ENCODE measurements at places on chromosomes 12 and 14.

- no peak for DNase-seq
These were observed 7.8 kb downstream of the LRTM2 start for GRCh38 chr12:1827826-1828805.

GRCh38 chr14:75059642-75060041 lies 4.2 kb downstream of the ACYP1 start:
- no peak for DNase-seq

DNA sequence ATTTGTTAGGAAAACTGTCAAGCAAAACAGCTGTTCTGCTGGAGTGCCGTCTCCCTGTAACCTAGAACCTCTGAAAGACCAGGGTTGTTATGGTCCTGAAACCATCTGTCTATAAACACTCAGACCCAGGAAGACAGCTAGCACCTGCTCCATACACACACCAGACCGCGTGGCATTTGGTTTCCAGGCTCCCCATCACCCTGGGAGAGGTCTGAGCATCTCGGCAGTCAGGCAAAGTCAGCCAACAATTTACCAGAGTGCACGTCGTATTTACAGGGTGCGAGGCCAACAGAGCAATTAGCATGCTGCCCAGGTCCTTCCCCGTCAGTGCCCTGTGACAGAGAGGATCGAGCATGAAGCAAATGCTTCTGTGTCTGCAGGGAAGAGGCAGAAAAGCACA lies 272.5 kb downstream of the SLC15A4 start:
- no peak for DNase-seq

GRCh38 chr12:76883811-76884210 lies 5.0 kb upstream of the CSRP2 start:
- no peak for DNase-seq

- peak; percentile 53 for DNase-seq
These were observed 236.9 kb upstream of the SFSWAP start for GRCh38 chr12:131473741-131474709.

GRCh38 chr12:58615576-58615975 lies 304.7 kb downstream of the LRIG3 start:
- no peak for DNase-seq

GRCh38 chr14:77681196-77682157 lies 26.3 kb downstream of the ALKBH1 start:
- DNase-seq = no peak

- DNase-seq = no peak
These were observed 64.9 kb downstream of the FBXO33 start for GRCh38 chr14:39367387-39367751.

- DNase-seq = no peak
These were observed 39.6 kb upstream of the YY1 start for GRCh38 chr14:100199240-100199860.

- no peak for DNase-seq
These were observed 9.6 kb downstream of the XRCC3 start for GRCh38 chr14:103705504-103706284.

DNA sequence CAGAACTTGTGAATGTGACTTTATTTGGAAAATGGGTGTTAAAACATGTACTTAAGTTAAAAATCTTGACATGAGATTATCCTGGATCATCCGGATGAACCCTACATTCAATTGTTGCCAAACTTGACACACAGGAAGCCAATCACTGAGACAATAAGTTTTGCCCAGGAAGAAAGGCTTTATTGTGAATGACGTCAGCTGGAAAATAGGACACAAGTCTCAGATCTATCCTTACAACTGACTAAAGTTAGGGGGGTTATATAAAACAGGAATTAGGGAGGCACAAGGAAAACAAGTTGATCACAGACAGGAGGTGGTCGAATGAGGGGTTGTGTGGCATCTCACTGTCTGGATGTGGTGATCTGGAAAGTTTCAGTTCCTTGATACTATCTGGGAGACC lies 126.9 kb downstream of the TTC8 start:
- DNase-seq = no peak

- DNase-seq = no peak
These were observed 156.6 kb downstream of the DAD1 start for GRCh38 chr14:22432348-22432976.

DNA sequence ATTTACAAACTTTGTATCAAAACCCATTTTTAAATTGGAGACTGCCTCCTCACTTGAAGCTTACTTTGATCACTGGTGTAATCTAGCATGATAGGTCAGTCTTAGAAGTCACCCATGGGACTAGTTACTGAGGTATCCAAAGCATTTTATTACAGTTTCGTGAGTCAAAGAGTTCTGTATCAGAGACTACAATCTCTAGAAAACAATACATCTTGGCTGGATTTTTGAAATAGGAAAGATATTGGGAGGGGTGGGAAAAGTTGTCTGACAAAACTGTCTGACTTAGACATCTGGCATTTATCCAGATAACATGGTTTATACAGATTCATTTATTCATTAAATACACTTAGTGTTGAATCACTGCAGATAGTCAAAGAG lies 173.5 kb upstream of the PDZRN4 start:
- no peak for DNase-seq

DNA sequence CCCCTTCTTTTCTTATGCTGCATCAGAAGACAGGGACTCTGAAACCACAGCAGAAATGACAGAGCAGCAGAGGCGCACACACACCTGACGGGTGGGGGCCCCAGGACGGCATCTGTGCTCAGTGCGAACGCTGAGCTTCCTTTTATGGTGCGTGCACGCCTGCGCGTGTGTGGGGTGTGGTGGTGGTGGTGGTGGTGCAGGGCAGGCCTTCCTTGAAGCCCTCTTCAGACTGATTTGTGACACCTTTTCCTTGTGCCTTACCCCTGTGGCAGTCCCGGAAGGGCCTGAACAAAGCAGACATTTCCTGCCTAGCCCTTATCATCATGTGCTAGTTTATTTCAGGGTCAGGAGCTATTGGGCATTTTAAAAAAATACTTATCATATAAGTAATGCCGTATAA lies 75.7 kb downstream of the TSPAN9 start:
- no peak for DNase-seq

GRCh38 chr12:103558879-103559278 lies 28.2 kb upstream of the STAB2 start:
- no peak for DNase-seq

GRCh38 chr14:42130815-42131214 lies 524.1 kb downstream of the LRFN5 start:
- DNase-seq = no peak

GRCh38 chr12:15982921-15983320 lies 71.8 kb downstream of the DERA start:
- DNase-seq = no peak

DNA sequence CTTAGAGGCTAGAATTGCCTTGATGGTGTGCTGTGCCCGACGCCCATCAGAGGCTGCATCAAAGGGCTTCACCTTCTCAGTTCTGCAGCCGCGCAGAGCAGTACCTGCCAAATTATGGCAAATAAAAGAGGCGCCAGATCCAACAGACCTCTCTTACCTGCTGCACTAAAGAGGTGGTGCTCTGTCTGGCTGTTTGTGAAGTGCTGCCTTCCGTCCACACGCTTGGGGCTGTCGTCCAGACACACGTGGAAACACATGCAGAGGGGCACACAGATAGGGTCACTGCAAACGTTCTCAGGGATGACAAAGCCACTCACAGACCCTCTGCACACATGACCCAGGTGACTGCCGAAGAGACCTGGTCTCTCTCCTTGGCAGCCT lies 617.5 kb downstream of the VRK1 start:
- DNase-seq = no peak

- peak; percentile 73 for DNase-seq
These were observed 93.9 kb upstream of the OVCH1 start for GRCh38 chr12:29591140-29592020.

DNA sequence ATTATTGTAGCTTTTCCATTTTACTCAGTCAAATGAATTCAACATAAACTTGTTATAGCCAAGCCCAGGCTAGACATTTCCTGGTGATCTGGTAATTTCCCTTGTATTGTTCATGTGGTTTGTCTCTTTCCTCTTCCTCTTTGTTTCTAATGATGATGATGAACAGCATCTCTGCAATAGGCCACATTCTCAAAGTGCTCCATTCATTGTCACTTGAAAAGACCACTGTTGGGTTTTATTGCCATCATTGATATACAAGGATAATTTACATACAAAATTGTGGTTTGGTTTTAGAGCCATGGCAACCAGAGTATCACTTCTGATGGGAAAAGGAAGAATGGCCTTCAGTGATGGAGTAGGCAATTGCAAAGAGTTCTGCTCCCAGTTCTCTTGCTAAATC lies 379.3 kb downstream of the RGS6 start:
- no peak for DNase-seq

- DNase-seq = no peak
These were observed 333.9 kb downstream of the CEP128 start for GRCh38 chr14:80607430-80608190.

DNA sequence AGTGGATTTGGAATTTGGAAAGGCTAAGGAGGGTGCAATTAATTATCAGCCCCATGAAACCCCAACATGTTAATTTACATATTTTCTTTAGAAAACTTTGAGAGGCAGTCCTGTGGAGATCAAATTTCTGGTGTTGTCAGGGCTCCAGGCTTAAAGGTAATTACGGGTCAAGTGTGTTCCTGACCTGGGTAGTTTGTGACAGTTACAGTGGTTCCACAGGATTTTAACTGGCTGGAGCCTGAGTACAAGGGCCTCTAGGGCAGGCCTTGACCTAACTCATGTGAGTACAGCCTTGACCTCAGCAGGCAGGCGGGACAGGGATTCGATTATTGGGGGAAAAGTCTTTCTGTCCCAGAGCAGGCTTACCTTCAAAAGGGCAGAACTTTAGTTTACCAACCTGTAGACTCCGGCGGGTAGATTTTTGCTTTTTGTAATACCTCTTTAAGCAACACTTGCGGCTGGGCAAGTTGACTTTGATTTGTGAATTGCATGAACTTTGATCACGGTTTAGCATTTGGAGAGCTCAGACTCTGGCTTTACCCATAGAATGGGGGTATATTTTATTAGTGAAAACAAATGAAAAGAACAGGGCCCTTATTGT lies 8.4 kb upstream of the PPTC7 start:
- no peak for DNase-seq

DNA sequence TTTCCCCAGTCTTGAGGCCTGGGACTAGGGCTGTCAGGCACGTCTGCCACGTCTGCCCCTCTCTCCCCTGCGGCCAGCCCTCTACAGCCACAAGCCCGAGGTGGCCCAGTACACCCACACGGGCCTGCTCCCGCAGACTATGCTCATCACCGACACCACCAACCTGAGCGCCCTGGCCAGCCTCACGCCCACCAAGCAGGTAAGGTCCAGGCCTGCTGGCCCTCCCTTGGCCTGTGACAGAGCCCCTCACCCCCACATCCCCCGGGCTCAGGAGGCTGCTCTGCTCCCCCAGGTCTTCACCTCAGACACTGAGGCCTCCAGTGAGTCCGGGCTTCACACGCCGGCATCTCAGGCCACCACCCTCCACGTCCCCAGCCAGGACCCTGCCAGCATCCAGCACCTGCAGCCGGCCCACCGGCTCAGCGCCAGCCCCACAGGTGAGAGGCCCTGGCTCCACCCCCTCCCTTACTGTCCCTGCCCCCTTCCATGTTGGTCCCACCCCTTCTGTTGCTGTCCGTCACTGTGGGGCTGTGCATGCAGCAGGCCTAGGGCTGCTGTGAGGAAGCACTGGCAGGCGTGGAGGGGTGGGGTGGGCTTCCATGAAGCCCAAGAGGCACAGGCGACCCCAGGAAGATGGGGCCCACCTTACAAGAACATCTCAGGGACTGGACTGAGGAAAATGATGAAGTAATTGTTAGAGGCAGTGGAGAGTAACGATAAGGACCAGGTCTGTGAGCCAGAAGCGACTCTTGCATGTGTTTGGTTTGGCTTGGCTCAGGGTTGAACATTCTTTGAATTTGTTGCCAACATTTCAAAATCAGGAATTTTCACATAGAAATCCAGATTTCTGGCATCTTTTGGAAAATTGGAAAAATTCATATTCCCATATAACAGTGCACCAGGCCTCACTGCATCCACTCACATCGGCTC lies 16.8 kb downstream of the C12orf43 start:
- no peak for DNase-seq

DNA sequence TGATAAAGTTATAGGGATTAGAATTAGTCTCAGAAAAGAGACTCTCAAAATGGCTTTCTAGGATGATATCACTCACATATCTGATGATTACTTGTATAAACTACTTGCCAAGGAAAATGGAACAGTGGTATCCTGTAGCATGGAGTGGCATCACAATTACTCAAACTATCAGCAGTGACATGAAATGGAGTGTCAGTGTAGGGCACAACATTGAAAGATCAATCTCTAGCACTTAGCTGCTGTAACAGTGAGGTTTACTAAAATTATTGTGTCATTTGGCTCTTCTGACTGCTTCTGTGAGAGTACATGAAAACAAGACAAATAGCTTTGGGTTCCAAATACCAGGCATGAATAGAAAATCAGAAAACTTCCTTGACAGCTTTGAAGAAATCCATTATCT lies 6.7 kb upstream of the MAP4K5 start:
- no peak for DNase-seq

GRCh38 chr12:14958361-14959125 lies 2.9 kb downstream of the ARHGDIB start:
- DNase-seq = no peak

DNA sequence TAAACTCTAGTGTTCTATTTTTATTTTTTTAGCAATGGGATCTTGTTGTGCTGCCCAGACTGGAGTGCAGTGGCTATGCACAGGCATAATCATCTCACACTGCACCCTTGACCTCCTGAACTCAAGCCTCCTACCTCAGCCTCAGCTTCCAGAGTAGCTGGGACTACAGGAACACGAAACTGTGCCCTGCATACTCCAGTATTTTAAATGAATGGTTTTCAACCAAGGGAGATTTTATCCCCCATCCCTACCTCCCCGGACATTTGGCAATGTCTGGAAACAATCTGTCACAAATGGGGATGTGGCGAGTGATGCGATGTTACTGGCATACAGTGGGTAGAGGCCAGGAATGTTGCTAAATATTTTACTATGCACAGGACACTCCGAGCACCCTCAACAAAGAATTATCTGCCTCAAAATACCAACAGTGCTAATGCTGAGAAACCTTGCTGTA lies 2.1 kb downstream of the CBX5 start:
- DNase-seq = no peak

- DNase-seq = no peak
These were observed 18.7 kb downstream of the HVCN1 start for GRCh38 chr12:110670161-110670701.

- no peak for DNase-seq
These were observed 191.0 kb downstream of the ERC1 start for GRCh38 chr12:1182069-1182468.

DNA sequence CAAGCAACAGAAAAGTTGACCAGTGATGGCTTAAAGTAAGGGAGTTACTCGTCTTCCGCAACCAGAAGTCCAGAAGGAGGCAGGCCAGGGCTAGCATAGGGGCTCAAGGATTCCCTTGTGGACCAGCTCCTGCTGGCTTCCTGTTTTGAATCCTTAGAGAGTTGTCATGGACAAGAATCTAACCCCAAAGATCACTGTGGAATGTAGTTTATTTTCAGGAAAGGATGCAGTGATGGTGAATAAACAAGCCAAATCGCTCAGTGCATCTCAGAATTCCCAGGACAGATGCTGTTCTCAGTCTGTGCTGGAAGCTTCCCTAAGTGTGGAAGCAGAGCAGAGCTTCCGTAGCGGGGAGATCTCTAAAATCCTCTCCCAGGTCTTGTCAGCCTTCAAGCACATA lies 311.3 kb downstream of the C12orf75 start:
- DNase-seq = no peak
